Lung microvascular endothelial cell (primary cell): ENCODE measurements at places on chromosomes 11 and 22.

DNA sequence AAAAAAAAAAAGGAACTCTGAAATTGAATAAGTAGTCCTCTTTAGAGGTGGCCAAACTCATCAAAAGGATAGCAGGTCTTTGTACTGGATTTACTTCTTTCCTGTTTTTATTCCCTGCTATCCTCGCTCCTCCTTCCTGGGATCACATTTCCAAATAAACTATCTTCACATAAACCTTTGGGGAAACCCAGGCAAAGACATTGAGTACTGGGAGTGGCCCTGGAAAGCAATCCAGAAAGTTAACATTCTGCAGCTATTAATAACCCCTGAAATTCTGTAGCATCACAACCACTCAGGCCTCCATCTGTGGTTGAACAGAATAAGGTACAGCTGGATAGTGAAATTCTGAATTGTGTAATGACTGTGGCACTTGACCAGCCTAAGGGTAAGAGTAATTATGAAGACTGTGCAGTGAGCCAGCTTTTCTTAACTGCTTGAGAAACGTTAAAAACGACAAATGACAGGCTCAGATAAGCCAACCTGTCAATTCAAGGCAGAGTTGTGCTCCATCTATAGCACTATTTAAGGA, 58.8 kb downstream of the ISX start:
- no peak for DNase-seq

- no peak for DNase-seq
These were observed 100.6 kb downstream of the FBXO7 start for GRCh38 chr22:32574958-32575910.

DNA sequence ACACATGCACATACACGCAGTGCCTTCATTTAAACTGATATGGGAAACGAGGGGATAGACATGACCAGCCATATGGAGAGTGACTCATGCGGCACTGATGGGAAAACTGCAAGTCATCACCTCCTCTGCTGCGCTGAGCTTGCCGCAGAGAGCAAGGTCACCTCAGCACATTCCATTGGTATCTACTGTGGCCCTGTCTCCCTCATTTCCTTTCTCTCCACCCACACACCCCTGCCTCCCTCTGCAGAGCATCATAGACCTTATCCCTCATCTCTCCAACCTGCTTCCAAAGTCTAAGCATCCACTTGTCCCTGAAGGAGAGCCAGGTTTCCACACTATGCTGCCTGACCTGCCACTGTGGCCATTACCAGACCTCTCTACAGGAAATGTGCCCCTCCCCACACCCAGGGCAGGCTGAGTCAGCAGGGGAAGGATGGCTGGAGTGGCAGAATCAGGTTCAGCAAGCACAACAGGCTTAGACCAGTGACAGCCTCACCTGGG, 116.9 kb upstream of the SNX19 start:
- peak; percentile 66 for DNase-seq

GRCh38 chr11:30049214-30049613, 32.4 kb upstream of the KCNA4 start:
- no peak for DNase-seq

- peak; percentile 20 for DNase-seq
These were observed 44.2 kb downstream of the PPFIA1 start for GRCh38 chr11:70314730-70315129.

DNA sequence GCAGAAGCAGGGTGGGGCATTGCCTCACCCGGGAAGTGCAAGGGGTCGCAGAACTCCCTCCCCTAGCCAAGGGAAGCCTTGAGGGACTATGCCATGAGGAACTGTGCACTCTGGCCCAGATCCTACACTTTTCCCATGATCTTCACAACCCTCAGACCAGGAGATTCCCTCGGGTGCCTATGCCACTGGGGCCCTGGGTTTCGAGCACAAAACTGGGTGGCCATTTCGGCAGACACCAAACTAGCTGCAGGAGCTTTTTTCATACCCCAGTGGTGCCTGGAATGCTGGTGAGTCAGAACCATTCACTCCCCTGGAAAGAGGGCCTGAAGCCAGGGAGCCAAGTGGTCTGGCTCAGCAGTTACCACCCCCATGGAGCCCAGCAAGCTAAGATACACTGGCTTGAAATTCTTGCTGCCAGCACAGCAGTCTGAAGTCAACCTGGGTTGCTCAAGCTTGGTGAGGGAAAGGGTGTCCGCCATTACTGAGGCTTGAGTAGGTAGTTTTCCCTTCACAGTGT, 573.7 kb upstream of the ANO3 start:
- no peak for DNase-seq

GRCh38 chr22:42444077-42444904, 12.1 kb upstream of the NFAM1 start:
- DNase-seq: peak; percentile 87
